ENCODE measurements at places on chromosomes 3 and 15.

DNA sequence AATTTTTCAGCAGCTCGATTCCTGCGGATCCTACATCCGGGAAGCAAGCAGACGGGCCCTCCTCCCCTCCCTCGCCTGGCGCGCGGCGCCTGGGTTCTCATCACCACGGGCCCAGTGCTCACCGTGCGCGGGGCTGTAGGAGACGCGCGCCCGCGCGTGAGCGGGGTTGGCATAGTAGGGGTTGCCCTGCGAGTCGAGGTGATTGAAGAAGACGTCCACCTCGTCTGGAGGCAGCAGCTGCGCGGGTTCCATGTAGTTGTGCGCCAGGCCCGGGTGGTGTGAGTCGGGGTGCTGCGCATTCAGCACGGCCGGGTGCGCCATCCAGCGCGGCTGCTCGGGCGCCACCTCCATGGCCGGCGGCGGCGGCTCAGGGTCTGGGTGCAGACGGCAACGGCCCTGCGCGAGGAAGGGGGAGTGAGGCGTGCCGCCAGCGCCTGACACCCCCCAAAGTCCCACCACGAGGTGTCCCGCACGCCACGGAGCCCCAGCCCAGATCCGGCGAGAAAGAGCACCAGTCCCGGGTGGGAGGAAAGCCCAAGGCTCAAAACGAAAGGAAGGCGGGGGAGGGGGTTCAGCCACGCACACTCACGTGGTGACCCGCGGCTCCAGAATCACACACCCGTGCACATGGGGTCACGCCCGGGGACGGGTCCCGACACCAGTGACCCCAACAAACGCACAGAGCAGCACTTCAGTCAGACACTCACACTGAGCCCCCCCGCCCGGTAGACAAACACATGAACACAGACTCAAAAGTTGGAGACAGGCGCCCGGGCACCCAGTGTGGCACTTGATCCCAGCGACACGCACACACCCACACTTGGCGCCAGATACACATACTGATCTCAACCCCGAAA, 6.1 kb downstream of the GATA2 start:
- DNase-seq, result no peak
- H3K27me3 ChIP-seq, result peaks cover 3% of the 10 kb centered on the region
- no peak overlapping the region for H3K27ac ChIP-seq
- no peaks in the 10 kb centered on the region for H3K4me1 ChIP-seq
- peak overlapping the region; percentile 45 for H3K4me3 ChIP-seq

DNA sequence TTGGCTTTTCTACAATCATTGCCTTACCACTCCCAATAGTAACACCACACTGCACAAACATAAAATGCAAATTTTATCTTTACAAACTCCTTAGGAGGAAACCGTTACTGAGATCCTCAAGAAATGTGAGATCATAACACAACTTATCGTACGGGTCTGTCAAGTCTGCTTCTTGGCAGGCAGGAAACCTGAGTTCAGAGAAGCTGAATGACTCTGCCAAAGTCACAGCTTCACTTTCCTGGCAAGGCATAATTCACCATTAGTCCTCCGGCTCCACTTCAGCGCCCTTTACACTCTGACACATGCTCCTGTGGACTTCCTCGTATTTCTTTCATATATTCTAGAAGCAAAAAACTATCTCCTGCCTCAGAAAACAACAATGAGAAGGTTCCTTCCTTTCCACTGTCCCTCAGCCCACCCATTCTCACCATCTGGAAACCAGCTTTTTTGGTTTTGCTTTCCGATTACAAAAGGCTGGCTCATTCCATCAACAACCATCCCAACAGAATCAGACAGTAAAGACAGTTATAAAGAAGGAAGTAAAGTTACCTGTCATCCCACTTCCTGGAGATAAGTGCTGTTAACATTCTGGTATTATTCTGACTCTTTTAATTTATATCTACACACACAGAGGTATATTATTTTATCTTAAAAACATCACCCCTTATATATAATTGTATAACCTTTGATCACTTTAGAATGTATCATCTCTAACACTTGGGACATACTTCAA, 223.4 kb downstream of the STT3B start:
- no peak overlapping the region for H3K4me3 ChIP-seq
- DNase-seq, result no peak
- no peaks in the 10 kb centered on the region for H3K4me1 ChIP-seq
- H3K36me3 ChIP-seq, result no peaks in the 10 kb centered on the region
- H3K27me3 ChIP-seq, result no peaks in the 10 kb centered on the region
- H3K27ac ChIP-seq, result no peak overlapping the region

GRCh38 chr3:17707813-17708543, 34.5 kb downstream of the TBC1D5 start:
- no peaks in the 10 kb centered on the region for H3K27me3 ChIP-seq
- no peak overlapping the region for H3K27ac ChIP-seq
- H3K36me3 ChIP-seq, result no peaks in the 10 kb centered on the region
- no peak for DNase-seq

- H3K36me3 ChIP-seq, result no peaks in the 10 kb centered on the region
- DNase-seq, result no peak
- H3K27ac ChIP-seq, result no peak overlapping the region
Measured at GRCh38 chr3:21785765-21786437, 34.9 kb upstream of the ZNF385D start.
